ENCODE measurements at places on chromosomes 4 and X.

DNA sequence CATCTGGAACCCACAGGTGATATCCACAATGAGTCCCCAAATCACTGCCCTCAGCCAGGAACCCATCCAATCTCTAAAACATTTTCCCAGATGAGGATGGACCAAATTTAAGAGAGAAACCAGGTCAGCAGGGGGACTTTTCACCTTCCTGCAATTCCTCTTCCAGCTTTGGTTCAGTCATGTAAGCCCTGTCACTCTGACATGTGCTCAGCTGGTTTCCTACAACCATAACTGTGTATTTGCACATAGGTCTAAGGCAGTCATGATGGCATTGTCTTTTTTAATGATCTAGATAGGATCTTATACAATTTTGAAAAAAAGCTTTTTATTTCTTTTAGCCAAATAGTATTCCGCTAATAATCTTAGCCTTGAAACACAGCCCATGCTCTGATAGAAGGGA is 6.5 kb downstream of the CXXC4 start:
- DNase-seq = no peak

DNA sequence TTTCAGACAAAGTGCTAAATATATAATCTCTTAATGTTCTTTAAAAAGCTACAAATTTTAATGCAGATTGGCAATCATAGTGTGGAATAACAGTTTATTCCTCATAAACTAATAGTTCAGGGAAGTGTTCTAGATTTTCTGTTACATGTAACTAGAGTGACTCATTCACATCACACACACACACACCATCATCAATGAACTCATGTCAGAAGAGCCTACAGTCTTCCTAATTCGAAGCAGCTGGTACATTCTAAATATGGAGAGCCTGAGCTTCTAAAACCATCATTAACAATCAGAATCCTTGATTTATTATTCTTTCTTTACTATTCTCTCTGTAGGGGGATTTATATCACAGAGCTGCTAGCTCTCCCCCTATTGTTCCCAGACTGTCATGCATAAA is 49.6 kb downstream of the DKK2 start:
- no peak for DNase-seq

DNA sequence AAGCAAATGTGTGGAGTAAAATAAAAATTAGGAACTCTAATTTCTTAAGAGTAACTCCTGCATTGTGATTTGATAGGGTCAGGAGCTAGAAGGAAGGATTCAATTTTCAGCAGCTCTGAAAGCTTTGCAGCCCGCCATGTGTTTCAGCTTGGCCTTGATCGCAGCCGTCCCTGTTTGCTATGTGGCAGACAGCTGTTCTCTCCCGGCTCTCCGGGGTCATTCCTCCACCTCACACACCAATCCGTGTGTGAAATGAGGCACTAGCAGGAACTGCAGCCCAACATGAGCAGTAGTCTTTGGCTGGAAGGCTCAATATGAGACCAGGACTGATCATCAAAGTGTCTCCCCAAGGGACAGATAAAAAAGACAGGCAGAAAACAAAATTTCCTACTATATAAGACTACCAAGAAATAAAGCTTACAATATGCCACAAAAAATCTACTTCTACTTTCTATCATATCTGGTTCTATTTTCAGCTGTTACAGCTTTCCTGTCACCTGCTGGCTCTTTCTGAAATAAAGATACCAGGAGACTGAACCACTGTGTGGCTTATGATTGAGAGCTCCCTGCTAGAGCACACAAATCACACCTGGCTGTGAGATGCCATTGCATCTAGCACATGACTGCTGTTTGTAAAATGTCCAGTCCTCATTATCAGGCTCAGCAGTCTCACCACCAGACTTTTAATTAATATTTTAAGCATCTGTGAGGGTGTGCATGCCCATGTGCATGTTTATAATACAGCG is 44.1 kb upstream of the SEC24B start:
- DNase-seq = no peak

DNA sequence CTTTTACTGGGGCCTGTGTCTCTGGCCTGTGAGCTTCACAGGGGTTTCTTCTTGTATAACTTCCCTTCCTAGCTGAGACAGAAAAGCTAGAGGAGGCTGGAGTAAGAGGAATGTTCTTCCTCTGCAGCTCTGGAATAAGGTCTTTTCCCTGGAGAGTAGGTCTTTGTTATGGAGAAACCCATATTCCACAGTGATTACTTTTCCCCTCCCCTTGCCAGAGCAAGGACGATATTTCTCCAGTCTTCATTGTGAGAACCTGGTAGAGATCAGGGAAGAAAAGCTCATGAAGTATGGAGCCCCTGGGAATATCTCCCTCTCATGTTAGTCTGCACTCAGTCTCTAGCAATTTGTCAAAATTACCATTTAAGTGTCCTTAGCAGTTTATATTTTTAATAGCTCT is 18.7 kb upstream of the GLRB start:
- DNase-seq = no peak

DNA sequence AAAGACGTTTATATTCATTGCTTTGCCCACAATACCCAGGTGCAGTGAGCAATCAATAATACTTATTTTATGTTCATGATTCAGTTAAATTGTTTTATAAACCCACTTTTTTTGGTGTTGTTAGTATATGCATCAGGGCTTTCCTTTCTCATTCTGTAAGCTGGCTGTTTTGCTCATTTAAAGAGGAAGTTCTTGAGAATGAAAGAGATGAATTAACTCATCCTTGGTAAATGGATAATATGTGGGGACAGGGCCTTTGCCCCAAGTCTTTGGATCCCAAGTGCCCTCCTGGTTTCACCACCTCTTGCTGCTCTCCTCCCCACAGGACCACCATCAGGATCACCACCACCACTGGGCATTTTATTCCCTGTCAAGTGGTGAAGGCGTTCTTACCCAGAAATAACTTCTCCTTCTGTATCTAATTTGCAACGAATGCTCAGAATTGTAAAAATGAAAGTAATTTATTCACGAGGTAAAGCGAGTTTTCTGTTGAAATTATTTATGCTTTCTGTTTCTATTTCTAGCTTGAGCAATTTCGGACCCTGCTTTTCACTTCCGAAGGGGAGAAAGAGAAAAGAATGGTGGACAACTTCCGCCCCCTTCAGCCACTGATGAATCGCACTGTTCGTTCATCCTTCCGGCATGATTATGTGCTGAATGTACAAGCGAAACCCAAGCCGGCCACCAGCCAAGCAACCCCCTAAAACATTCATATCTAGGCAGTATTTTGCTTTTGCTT is 8.2 kb upstream of the ZRSR2 start:
- DNase-seq = no peak

DNA sequence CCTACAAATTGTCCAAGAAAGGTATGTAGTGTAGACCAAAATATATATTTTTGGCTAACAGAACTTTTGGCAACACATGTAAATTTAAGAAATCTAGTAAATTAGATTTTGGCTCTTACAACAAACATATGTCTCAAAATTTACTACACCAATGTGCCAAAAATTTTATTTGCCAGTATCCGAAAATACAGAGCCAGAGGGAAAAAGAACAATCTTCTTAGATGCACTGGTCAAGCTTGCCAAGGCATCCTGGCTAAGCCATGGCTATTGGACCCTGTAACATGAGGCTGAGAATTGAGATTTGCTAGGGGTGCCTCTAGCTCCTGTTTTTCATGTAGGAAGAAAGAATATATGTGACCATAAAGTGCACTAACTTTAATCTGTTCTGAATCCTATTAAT is 91.8 kb downstream of the GABRG1 start:
- DNase-seq = no peak

DNA sequence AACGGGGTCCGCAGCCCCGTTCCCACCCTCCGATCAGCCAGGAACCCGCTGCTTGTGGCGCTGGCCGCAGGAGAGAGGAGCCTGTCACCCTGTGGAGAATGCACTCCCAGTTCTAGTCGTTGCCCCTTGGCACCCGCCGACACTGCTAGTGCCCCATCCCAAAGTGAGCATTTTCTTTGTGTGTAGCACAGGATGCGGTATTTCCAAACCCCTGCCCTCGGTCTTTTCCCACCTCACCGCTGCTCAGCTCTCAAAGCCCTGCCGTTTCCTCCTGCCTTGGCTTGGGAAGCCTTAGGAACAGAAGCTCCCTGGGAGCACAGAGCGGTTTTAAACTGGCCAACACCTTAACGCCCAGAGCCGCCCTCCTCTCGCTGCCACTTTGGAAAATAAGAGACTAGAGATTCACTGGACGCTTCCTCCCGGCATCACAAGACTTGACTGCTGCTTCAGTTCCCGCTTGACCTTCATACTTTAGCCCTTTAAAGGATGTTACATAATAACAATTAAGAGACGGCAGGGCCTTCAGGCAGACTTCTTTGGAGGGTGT is 772 bp downstream of the CYP4V2 start:
- DNase-seq = no peak

All from stimulated activated CD4-positive, alpha-beta T cell treated with anti-CD3 and anti-CD28 coated beads, Interleukin-15, amount 100 ng/mL, for 1 hour (primary cell).